ENCODE measurements at places on chromosomes 2 and 18. TPM values are rescaled to one million over a fixed set of nuclear protein-coding genes. Genes with fewer than 3 reads are reported as not detected.

The MAP2 gene
- 24.7 TPM for total RNA-seq

The TRIM43B gene
- not detected for total RNA-seq

The FARP2 gene
- 31.1 TPM for total RNA-seq

The GCKR gene
- 2.9 TPM for total RNA-seq

The SFTPB gene
- 1.7 TPM for total RNA-seq

The RPIA gene
- 9.2 TPM for total RNA-seq

The C2orf78 gene
- total RNA-seq, result not detected

The MTCL1 gene
- 17.2 TPM for total RNA-seq

The NEUROD1 gene
- not detected for total RNA-seq

The HRH4 gene
- total RNA-seq, result not detected

The ZEB2 gene
- total RNA-seq, result 246 TPM

The DOK6 gene
- total RNA-seq, result 7.2 TPM

The POTEJ gene
- total RNA-seq, result not detected

The CRYBA2 gene
- not detected for total RNA-seq

The SCG2 gene
- total RNA-seq, result 5.4 TPM

The TEKT4 gene
- not detected for total RNA-seq

The MAL gene
- total RNA-seq, result 1.6 TPM

The MDH1B gene
- total RNA-seq, result 1.8 TPM

The SERPINB8 gene
- 31.1 TPM for total RNA-seq

The LIMS3 gene
- total RNA-seq, result 4.6 TPM

The SKOR2 gene
- total RNA-seq, result not detected

The KLHL29 gene
- 10.6 TPM for total RNA-seq

The FAM210A gene
- total RNA-seq, result 12.9 TPM

The C2orf80 gene
- not detected for total RNA-seq

The CROCC2 gene
- 0.09 TPM for total RNA-seq

The FAM110C gene
- 2.5 TPM for total RNA-seq

The METAP1D gene
- 3.5 TPM for total RNA-seq

The AFF3 gene
- total RNA-seq, result 26.4 TPM

The CCL20 gene
- total RNA-seq, result not detected

The ZNF521 gene
- 29.0 TPM for total RNA-seq

The EMILIN2 gene
- 21.0 TPM for total RNA-seq

The DIPK1C gene
- not detected for total RNA-seq

The ABCG8 gene
- total RNA-seq, result not detected

The SCYGR3 gene
- total RNA-seq, result not detected
